RCC 7860 (cell line): ENCODE measurements at places on chromosomes 7 and 10.
A peak's percentile ranks its signal among the peaks of the same experiment; 100 is the strongest.

GRCh38 chr7:101162551-101163278 lies 2.7 kb downstream of the VGF start:
- DNase-seq: peak; percentile 56

DNA sequence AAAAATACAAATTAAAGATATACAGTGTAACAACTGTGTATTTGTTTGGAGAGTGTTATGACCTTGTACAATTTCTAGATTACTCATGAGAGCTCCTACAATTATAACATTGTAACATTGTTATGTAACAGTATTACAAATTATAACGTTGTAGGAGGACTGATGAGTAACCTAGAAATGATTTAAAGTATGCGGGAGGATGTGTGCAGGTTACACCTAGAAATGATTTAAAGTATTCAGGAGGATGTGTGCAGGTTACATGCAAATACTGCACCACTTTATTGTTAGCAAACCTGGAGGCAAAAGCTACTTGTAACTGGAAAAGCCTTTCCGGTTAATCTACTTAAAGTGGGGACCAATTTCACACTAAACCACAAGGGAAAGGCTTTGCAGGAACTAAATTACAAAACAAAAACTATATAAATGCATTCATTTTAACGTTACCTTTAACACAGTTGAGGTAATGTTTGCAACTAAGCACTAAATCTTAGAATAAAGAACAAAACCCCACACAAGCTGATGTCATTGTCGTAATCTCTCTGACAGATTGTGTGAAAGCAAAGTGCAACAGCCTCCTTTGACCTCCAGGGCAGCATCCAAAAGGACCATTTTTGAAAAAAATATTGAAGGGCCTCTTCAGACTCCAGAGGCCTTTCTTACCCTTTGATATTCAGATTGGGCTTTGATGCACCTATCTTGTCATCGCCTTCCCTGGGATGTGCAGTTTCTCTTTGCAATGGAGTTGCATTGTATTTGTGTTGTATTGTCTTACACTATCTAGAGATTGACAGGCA lies 522.1 kb upstream of the FOXK1 start:
- DNase-seq: no peak

- DNase-seq: no peak
These were observed 1.9 kb downstream of the GATA3 start for GRCh38 chr10:8056378-8056777.

- no peak for DNase-seq
These were observed 9.4 kb downstream of the ARPC1B start for GRCh38 chr7:99383791-99384370.
